ENCODE measurements at places on chromosomes 6 and 20. TPM values are rescaled to one million over a fixed set of nuclear protein-coding genes. Genes with fewer than 3 reads are reported as not detected.

The TMEM200A gene
- 54.5 TPM for total RNA-seq

The SLC52A3 gene
- total RNA-seq = not detected

The FAM135A gene
- total RNA-seq = 21.2 TPM

The NRN1 gene
- total RNA-seq = 142 TPM

The SCGN gene
- not detected for total RNA-seq

The ZDHHC14 gene
- total RNA-seq = 6.8 TPM

The KHDRBS2 gene
- total RNA-seq = not detected

The PNLDC1 gene
- total RNA-seq = 0.65 TPM

The CST3 gene
- 120 TPM for total RNA-seq

The EBF4 gene
- 0.76 TPM for total RNA-seq

The GABRR2 gene
- total RNA-seq = 0.13 TPM

The LRFN2 gene
- total RNA-seq = not detected

The THBS2 gene
- 121 TPM for total RNA-seq

The PPP1R3G gene
- total RNA-seq = 2.1 TPM

The VSTM2L gene
- 1.4 TPM for total RNA-seq

The TRERF1 gene
- 8.5 TPM for total RNA-seq

The RIMS1 gene
- total RNA-seq = 7.8 TPM

The MATN4 gene
- total RNA-seq = not detected

The RREB1 gene
- total RNA-seq = 27.8 TPM

The ACSS1 gene
- total RNA-seq = 4.5 TPM

The GABBR1 gene
- total RNA-seq = 19.1 TPM

Data from articular chondrocyte of knee joint (primary cell).